ENCODE measurements at places on chromosomes 2 and 18.
A peak's percentile ranks its signal among the peaks of the same experiment; 100 is the strongest.

DNA sequence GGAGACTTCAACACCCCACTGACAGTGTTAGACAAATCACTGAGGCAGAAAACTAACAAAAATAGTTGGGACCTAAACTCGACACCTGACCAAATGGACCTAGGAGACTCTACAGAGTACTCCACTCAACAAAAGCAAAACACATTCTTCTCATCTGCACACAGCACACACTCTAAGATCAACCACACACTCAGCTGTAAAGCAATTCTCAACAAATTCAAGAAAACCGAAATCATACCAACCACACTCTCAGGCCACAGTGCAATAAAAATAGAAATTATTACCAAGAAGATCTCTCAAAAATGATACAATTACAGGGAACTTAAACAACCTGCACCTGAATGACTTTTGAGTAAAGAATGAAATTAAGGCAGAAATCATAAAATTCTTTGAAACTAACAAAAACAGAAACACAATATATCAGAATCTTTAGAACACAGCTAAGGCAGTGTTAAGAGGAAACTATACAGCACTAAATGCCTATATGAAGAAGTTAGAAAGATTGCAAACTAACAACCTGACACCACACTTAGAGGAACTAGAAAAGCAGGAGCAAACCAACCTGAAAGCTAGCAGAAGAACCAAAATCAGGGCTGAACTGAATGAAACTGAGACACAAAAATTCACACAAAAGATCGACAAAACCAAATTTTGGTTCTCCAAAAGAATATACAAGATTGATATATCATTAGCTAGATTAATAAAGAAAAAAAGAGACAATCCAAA is 46.3 kb downstream of the RTTN start:
- DNase-seq = no peak

DNA sequence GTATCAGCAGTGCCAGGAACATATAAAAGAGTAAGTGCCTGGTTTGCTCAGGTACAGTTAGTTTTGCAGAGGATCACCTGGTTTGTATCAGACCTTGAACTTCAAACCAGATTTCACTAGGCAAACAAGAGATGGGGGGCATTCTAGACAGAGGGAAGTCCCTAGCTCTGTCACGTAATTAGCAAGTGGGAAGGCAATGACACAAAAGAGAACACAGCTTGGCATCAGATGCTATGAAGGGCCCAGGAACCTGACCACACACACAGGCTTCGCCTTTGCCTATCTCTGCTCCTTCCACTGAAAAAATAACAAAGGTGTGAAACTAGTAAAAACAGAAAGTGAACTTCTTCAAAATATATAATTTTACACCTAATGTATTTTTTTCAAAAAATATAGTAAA is 62.6 kb downstream of the CERKL start:
- DNase-seq = no peak

DNA sequence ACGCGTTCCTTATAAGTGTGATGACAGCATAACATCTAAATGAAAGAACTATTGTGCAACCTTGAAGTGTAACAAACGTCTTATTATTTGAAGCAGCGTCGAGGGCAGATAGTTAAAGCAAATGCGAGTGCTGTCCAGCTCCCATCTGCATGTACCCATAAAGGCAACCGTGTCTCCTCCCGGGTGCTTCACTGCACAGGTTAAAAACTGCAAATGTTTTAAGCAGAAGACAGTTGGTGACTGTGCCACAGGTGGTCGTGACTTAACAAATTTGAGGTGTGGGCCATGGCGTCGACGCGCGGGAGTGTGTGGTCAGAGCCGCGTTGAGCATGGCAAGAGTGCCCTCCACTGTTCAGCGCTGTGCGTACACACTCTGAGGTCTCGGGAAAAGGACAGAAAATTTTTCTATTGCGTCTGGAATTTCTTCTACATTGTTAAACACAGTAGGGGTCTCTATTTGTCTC is 6.4 kb downstream of the SALL3 start:
- peak; percentile 56 for DNase-seq

DNA sequence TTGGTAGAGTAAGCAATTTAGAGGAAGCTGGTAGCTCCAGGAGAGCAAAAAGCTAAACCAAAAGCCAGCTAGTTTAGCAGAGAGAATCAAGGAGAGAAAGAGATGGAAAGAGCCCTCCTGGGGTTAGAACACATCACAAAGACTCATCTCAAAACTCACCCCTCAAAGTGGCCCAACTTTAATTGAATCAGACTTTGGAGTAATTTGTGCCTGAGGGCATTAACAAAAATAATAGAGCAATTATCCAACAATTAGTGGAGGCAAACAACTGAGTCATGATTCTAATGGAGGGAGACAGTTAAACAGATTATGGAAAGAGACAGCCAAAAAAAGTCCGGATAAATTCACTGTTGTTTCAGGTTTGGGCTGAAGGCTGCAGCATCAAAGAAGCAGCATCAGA is 417.4 kb downstream of the KCNJ3 start:
- no peak for DNase-seq

DNA sequence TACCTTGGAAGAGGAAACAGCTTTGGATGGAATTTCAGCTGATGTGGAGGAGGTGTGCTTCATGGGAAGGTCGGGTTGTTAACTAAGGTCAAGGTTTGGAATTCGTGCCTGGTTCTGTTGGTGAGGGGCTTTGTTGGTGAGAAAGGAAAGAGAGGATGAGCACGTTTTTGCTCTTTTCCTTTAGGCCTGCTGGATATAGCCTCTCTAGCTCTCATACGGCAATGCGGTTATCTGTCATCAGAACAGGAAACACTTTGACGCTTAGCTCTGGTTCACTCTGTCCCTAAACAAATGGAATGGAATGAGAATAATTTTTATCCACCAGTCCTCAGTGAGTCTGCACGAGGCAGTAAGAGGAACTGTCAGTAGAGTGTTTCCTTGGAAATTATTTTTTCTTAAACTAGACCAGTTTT is 169.7 kb upstream of the NOSTRIN start:
- no peak for DNase-seq

DNA sequence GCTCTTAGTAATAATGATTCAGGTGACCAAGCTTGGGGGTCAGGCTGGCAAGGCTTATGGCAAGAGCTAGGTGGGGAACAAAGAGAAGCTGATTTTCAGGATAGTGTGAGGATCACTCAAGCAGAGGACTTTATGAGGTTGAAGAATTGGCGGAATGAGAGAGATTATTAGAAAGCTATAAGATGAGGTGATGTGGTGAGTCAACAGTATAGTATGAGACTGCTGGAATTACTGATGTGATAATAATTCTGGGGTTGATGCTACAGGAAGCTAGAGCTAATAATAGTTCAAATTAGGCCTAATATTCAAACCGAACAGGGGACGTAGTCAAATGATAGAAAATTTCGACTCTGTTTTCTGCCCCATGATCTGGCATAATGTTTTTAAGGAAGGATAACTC is 2115.3 kb upstream of the PIK3C3 start:
- no peak for DNase-seq

GRCh38 chr2:12619975-12620374 is 96.8 kb upstream of the TRIB2 start:
- no peak for DNase-seq

DNA sequence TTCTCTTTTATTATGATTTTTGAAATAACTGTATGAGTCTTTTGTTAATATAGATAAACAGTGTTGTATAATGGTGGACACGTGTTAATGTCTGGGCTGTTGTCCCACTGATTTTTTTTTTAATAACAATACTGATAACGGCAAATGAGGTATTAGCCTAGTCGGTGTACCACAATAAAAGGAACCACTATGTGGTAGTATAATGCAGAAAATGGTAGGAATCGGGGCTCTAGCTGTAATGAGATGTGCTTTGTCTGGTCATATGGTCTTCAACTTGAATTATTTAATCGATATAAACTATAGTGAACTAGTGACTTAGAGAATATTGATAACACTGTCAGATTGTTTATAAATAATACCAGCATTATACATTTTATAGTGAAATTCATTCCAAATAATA is 517.9 kb upstream of the SPHKAP start:
- DNase-seq = no peak

DNA sequence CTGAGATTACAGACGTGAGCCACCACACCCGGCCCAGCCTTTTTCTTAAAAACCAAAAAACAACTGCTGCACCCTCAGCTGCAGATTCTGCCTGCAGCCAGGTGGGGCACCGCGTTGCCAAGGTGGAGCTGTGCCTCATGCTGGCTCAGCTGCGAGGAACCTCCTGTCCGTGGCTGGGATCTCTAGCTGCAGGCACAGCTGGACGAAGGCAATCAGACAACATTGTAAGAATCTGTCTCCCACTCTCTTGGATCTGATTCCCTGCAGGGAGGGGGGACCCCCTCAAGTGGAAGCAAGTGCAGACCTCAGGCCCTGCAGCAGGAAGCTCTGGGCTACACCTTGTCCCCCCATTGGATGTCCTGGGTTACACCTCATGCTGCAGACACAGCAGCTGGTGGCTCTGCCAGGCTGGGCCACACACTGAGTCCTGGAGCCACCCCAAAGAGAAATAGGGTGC is 24.1 kb downstream of the CIDEA start:
- peak; percentile 64 for DNase-seq

- DNase-seq = no peak
Measured at GRCh38 chr2:99431587-99432275, 58.1 kb downstream of the REV1 start.

- no peak for DNase-seq
Measured at GRCh38 chr2:112047537-112048235, 7.4 kb upstream of the TMEM87B start.

DNA sequence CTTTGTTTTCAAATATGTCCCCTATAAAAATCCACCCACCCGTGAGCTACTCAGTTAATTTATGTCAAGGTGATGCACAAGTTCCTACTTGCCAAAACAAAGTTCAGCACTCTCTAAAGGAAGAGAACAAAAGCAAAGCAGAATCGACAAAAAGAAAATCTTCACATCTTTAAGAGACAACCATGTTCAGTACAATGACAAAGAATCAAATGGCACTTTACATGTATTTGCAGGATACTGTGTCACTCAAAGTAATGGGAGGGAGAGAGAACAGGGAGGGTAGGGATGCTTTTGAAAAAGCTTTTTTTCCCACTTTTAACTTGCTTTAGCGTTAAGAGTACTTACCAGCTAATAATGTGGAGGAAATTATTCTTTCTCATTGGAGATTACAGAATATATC is 39.0 kb upstream of the FAM237A start:
- no peak for DNase-seq

DNA sequence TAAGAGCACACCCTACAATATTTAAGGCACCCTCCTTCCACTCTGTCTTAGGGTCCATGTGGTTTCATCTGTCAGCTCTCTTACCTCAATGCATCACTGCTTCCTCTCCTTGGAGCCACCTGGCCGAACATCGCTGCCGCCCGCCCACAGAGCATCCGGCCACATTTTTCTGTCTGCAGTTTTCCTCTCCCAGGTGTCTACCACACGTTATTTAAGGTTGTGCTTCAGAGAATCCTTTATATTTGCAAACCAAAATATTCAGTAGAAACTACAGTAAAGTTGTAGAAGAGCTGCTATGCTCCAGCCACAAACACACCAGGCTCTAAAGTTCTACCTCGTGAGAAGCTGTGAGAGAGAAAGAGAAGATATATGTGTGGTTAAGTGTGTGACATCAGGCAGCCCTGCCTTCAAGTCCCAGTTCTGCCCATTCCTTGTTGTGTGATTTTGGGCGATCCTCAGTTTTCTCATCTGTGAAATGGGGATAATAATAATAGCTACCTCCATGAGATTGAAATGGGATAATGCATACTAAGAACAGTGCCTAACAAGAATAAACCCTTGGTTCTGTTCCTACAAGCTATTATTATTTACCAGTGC is 4.9 kb upstream of the STK17B start:
- DNase-seq = no peak

DNA sequence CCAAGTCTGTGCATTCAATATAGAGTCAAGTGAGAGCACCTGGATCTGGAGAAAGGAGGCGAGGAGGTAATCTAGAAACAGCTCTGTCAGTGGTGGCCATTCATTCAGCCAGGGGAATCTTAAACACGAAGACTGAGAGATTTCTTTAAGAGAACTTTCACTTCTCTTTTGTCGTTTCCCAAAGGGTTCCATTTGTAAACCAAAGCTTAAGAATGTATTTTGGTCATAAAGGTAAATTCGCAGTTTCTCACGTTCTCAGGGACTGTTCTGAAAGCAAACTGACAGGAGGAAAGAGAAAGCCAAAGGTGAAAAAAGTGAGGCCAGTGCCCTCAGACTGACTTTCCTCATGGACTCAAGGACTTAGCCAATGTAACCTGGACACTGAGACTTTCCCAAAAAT is 513.5 kb downstream of the CMPK2 start:
- no peak for DNase-seq

- DNase-seq = no peak
Measured at GRCh38 chr2:14137643-14138042, 494.9 kb upstream of the LRATD1 start.

GRCh38 chr2:67346718-67347407 is 50.3 kb upstream of the ETAA1 start:
- DNase-seq = no peak

GRCh38 chr2:45282646-45283045 is 273.4 kb upstream of the SIX2 start:
- DNase-seq = no peak

GRCh38 chr18:8705238-8705960 is at the start of gene MTCL1:
TSS of gene MTCL1 (plus strand) at chr18:8705556. CDS start at chr18:8705661, 105 bp downstream.
- peak; percentile 83 for DNase-seq

DNA sequence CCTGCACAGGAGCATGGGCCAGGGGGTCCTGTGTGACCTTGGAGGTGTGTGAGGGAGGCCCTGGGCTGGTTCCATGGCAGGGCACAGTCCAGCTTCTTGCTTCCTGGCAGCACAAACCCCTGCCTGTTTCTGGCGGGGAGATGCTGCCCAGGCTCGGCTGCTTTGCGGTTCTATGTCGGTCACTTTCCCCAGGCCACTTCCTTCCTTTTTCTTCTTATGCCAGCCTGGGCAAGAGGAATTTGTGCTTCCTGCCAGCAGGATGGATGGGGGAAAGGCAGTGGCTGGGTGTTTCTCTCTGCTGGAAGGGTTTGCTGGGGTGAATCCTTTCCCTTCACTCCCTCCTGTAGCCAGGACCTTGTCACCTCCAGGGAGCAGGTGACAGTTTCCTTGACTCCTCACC is 24.3 kb downstream of the ASAP2 start:
- DNase-seq = no peak

DNA sequence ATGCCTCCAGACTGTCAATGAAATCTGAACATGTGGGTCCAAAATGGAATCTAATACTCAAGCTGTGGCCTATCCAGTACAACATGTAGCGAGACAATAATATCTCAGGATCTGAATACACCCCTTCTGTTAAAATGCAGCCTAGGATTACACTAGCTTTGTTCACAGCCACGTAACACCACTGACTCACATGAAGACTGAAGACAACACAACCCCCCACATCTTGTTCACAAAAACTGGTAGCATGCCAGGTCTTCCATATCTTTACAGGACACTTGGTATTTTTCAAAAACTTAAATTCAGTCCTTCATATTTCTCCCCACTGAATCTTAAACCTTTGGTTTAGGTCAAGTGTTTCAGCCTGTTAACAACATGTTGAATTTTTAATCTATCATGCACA is 84.2 kb downstream of the SLC8A1 start:
- DNase-seq = no peak

- no peak for DNase-seq
Measured at GRCh38 chr2:236764716-236765115, 195.1 kb downstream of the ACKR3 start.
